ENCODE measurements at places on chromosomes 13 and 19. TPM values are rescaled to one million over a fixed set of nuclear protein-coding genes. Genes with fewer than 3 reads are reported as not detected.

CLIP3 gene
- total RNA-seq = 53.4 TPM

OVOL3 gene
- not detected for total RNA-seq

NCAN gene
- 135 TPM for total RNA-seq

TMPRSS9 gene
- total RNA-seq = 0.33 TPM

AMER2 gene
- total RNA-seq = 81.6 TPM

KRI1 gene
- 4.4 TPM for total RNA-seq

IL11 gene
- 0.20 TPM for total RNA-seq

GPR4 gene
- total RNA-seq = 0.30 TPM

CGB1 gene
- total RNA-seq = not detected

ZNF576 gene
- total RNA-seq = 12.1 TPM

STK24 gene
- total RNA-seq = 42.7 TPM

CPT1C gene
- 32.4 TPM for total RNA-seq

REXO1 gene
- total RNA-seq = 5.7 TPM

- DNase-seq = no peak
Observed at GRCh38 chr19:16589917-16590316, 17.7 kb upstream of the SLC35E1 start.

DNA sequence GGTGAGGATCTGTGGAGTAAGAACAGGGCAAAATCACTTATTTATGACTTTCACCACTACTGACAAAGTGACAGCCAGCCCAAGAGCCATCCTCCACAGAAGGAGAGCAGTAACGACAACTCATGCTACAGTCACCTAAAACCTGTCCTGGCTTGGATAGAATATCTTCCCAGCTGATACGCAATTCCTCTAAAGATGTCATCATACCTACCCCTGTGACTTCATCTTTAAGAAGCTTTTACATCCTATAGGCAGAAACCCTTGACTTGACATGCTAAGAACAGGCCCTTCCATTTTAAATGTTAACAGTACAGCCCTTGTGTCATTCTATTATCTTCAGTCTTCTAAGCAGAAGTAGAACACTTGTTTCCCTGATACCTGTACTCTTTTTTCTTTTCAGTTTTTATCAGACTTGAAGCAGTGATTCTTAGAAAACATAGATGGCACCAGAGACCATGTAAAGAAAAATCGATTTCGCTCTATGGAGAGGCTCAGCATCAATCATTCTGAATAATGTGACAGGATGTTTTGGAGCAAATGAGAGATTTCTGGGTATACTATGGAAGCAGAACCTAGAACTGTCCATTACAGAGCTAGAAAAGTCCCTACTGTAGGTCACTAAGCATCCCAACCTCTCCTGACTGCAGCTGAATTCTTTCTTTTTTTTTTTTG is 20.1 kb downstream of the STOML3 start:
- no peak for DNase-seq

DNA sequence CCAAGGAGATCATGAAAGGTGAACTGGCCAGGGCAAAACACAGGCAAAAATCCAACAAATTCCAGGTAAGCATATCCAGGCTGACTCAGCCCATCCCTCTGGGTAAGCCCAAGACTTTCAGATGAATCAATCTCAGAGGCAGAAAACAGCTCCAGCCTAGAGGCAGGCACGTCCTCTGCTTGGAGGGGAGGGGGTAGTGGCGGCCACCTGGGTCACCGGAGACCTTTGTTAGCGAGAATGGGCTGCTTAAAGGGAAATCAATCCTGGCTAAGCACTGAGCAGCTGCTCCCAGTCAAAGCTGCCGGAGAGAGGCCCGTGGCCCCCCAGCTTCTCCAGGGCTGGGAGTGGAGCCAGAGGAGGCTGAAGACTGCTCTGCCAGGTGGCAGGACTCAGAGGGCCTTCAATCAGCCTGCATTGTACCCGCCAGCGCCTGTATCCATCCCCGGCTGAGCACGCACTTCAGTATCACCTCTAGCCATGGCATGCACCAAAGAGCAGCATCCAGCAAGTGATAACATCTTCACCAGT is 48.2 kb downstream of the PIN1 start:
- DNase-seq = no peak

DNA sequence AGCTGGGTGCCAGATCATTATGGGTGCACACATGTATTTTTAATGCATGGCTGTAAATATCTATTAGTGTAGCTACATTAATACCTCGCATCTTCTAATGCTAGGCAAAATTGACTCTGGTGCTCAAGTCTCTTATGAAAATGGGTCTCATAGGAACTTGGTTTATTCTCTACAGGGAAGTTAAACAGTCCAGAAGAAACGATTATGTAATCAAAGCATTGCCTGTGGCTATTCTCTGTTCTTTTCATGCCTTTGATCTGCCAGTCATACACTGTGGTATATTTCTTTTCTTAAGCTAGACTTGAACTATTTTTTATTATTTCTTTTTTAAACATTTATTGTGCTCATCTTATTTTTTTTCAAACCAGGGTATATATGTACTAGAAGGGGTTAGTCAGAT is 1015.0 kb downstream of the SLITRK1 start:
- no peak for DNase-seq

- no peak for DNase-seq
Observed at GRCh38 chr13:75771818-75772217, 135.7 kb downstream of the LMO7 start.

GRCh38 chr13:21383090-21383489 is 76.0 kb downstream of the ZDHHC20 start:
- DNase-seq = no peak

DNA sequence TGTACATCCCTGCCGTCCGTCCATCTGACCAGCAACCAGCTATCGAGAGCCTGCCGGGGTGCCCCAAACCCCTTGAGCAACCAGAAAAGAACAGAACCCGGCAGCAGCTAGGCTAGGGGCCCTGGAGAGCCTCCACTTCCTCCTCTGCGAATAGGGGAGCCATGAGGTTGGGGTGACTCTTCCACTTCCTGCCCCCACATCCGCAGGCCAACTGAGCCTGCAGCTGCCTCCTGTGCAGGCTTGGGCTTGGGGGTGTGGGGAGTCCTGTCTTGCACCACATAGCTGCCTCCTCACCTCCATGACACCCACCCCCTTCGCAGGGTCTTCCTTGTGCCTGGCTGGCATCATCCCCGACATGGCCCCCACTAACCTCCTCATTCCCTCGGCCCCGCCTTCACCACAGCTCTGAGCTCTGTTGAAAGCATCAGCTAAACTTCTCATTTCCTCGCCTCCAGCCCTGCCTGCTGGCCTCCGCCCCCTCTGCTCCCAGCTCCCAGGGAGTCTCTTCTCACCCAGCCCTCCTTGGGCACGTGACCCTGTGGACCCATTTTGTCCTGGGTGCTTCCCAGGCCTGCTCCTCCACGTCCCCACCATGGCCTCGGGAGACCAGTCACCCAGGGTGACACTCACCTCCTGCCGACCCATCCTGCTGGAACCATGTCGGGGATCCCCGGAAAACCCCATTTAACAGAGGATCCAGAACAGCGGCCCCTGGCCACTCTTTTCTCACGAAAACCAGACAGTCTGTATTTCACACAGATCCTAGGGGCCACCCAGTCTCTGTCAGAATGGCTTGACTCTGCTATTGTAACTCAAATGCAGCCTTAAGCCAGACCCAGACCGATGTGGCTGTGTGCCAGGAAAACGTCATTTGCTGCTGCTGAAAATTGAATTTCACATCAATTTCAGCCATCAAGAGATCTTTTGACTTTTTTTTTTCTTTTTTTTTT is 50.4 kb downstream of the MYO9B start:
- no peak for DNase-seq

DNA sequence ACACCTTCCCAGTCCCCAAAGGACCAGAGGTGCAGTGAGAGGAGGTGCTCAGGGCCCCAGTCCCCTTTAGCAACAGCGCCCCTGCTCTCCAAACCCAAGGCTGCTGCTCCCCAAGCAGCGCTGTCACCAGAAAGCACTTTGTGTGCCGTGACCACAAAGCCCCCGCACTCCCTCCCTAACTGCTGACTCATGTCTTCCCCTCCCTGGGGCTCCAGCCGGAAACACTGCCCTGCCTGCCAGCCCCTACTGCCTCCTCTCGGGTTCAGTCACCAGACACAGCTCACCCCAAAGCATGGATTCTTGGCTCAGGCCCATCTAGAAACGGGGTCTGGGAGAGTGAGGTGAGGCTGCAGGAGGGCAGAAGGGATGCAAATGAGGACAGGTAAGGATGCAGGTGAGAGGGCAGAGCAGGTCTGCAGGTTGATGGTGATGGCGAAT is 4.9 kb upstream of the TNFSF14 start:
- peak; percentile 2 for DNase-seq

GRCh38 chr13:59442944-59443486 is 720.7 kb downstream of the DIAPH3 start:
- DNase-seq = no peak

DNA sequence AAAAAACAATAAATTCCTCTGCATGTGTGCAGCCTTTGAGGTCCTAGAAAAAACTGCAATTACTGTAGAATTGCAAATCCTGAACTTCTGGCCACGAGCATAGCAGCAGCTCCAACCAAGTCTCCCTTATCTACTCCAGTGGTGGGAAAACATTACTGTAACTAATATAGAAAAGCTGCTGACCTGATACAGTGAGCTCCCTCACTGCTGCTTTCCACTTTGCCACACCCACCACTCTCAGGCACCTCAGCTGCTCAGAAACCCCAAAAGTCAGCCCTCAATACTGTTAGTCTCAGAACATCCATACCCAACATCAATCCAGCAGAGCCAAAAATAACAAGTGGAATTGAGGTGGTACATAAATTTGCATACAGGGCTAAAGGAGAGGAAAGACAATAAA is 192.5 kb downstream of the POU4F1 start:
- DNase-seq = no peak

- no peak for DNase-seq
Observed at GRCh38 chr13:40114305-40114896, 458.9 kb downstream of the COG6 start.

- no peak for DNase-seq
Observed at GRCh38 chr13:20141238-20142022, 19.4 kb downstream of the GJA3 start.

GRCh38 chr19:52258426-52258825 is 11.0 kb upstream of the ZNF766 start:
- DNase-seq = no peak

DNA sequence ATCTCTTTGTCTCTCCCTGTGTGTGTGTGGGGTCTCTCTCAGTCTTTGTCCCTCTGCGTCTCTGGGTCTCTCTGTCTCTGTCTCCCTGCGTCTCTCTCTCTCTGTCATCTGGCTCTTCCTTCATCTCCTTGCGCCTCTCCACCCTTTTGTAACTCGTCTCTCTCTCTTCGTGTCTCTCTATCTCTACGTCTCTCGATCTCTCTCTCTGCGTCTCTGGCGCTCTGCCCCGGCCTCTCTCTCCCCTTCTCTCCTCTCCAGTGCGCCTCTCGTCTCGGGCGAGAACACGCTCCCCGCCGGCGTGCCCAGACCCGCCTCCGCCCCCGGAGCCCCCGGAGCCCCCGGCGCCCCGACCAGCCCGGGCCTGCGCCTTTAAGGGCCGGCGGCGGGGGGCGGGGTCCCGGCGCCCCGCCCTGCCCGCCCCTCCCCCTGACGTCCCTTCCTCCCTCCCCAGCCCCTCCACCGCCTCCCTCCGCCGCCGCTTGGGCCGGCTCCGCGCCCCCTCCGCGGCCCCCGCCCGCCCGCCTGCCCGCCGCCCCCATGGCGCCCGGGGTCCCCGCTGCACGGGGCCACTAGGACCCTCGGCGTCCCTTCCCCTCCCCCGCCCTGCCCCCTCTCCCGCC is at the start of gene MARK4:
Gene MARK4 (plus strand): TSS at position 440 of the 620 bp plus-strand sequence. CDS start 318 bp downstream, outside the sequence.
- peak; percentile 38 for DNase-seq

GRCh38 chr19:5290336-5291262 is 50.0 kb downstream of the PTPRS start:
- DNase-seq = no peak

DNA sequence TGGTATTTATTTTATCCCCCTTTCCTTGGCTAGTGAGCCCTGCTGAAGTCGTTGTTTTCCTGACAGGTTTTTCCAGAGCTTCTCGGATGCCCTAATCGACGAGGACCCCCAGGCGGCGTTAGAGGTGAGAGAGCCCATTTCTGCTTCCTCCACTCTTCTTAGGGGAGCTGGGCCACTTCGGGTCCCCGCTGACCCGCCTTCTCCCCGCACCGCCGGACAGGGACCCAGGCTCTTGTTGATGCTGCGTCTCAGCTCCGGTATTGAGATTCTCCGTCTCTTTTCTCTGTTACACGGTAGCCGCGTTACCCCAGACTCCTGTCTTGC is 306 bp downstream of the SUGT1 start:
- DNase-seq = no peak

GRCh38 chr19:17688853-17689595 is 870 bp upstream of the UNC13A start:
- no peak for DNase-seq

- DNase-seq = no peak
Observed at GRCh38 chr13:79522583-79522982, 41.6 kb downstream of the NDFIP2 start.

DNA sequence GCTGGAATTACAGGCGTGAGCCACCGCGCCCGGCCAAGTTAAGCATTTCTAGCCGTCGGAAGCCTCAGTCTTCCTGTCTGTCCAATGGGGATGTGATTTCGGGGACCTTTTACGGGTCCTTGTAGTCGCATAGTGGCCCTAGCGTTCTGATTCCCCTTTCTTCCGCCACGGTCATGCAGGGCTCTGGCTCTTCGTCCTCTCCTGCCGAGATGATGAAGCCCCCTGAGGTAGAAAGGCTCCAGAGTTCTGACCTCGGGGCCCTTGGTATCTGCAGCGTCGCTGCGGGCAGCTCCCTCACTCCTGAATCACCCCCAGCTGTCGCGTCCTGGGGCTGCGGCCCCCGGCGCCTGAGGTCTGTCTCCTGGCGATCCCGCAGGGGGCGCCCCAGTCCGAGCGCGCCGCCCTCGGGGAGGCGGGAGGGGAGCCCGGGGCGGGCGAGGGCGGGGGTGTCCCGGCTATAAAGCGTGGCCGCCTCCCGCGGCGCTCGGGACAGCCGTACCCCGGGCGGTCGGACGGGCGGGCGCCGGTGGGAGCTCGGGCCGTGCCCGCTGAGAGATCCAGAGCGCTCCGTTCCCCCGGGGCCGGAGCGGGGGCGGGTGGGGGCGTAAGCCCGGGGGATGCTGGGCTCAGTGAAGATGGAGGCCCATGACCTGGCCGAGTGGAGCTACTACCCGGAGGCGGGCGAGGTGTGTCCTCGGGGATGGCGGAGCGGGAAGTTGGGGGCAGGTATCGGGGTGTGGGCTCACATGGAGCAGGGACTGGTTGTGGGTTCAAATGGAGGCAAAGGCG is at the start of gene FOXA3:
Gene FOXA3 (plus strand): TSS at position 487 of the 789 bp plus-strand sequence. CDS start 131 bp downstream, at position 618.
- no peak for DNase-seq
